Natural killer cell treated with Interleukin-12 subunit alpha and Interleukin-12 subunit beta and Interleukin-15 and Interleukin-18, amount 100 ng/mL, for 72 hours (primary cell): ENCODE measurements at places on chromosomes 11 and 22. TPM values are rescaled to one million over a fixed set of nuclear protein-coding genes. Genes with fewer than 3 reads are reported as not detected.

GRCh38 chr22:37151401-37151800 is 1.7 kb upstream of the IL2RB start:
- DNase-seq: no peak

DNA sequence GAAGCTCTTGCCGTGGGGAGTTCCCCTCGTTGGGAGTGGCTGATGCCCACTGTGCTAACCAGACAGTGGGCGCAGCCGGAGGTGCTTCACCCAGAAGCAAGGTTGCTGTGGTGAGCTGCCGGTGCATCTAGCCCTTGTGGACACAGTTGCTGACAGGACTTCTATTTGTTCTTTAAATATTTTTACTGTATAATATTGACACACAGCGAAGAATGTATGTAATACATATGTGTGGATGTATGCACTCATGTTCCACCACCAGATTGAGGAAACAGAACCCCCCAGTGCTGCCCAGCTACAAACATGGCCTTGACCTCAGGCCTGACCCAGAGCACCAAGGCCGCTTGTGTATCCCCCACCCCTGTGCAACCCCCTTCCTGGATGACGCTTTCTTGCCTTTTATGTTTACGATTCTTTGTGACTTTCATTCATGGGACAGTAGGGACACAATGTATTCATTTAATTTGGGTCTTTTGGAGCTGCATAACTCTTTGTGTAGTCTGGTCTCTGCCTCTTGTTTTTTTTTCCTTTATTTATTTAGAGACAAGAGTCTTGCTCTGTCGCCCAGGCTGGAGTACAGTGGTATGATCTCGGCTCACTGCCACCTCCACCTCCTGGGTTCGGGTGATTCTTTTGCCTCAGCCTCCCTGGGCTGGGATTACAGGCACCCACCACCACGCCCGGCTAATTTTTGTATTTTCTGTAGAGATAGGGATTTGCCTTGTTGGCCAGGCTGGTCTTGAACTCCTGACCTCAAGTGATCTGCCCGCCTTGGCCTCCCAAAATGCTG is 132.6 kb downstream of the TBC1D22A start:
- no peak for DNase-seq

- DNase-seq: no peak
These were observed 35.5 kb downstream of the ACO2 start for GRCh38 chr22:41504397-41504796.

GRCh38 chr11:4090258-4090657 is 4.3 kb upstream of the RRM1 start:
- no peak for DNase-seq

DNA sequence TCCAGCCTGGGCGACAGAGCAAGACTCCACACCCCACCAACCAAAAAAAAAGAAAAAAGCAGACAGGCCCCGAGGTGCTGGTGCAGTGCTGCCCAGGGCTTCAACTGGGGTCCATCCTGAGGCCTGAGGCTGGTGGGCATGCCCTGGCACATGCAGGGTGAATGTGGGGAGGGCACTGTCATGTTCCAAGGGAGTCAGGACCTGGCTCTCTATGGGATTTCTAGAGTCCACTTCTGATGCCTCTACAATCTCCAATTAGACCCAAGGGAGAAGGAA is 10.1 kb downstream of the CENPM start:
- no peak for DNase-seq

GRCh38 chr11:19313140-19313539 is 72.4 kb upstream of the E2F8 start:
- DNase-seq: no peak

DNA sequence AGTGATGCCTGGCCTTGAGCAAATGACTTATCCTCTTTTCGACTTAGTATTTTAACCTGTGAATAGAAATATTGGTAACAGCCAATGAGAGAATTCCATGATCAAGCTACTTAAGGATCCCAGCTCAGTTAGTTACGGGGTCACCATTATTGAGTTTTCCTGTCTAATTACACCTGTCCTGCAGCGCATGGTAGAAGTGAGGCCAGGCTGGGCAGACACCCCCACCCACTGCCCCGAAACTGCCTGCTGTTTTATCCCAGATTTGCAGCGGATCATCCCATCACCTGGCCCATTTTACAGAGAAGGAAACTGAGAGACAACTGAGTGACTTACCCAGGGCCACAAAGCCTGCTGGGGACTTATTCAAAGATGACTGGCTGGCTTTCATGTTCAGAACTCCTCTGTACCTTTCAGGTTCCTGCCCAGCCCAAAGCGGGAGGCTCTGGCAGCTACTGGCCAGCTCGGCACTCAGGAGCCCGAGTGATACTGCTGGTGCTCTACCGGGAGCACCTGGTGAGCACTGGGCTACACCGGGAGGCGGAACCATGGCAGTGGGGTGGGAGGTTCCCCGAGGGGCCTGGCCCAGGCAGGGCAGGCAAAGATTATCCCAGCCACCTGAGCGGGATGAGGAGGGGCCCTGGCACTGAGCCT is 1.4 kb downstream of the MUS81 start:
- peak; percentile 44 for DNase-seq

GRCh38 chr11:79092791-79093353 is 348.0 kb downstream of the TENM4 start:
- no peak for DNase-seq

GRCh38 chr11:101617735-101618332 is 34.0 kb upstream of the TRPC6 start:
- DNase-seq: no peak

NLRP14 gene
- not detected for total RNA-seq

SAA1 gene
- total RNA-seq: not detected

PGGHG gene
- total RNA-seq: 24.9 TPM

C1QTNF5 gene
- not detected for total RNA-seq

OR51B4 gene
- not detected for total RNA-seq

INS gene
- not detected for total RNA-seq

ANKK1 gene
- total RNA-seq: not detected

RIMBP3C gene
- 1.4 TPM for total RNA-seq

TMEM80 gene
- total RNA-seq: 20.3 TPM

GAL gene
- 1.1 TPM for total RNA-seq
